GM12892 (cell line): ENCODE measurements at places on chromosomes 11 and 22.

GRCh38 chr11:93474123-93474522 is 69.1 kb downstream of the SMCO4 start:
- DNase-seq = no peak

DNA sequence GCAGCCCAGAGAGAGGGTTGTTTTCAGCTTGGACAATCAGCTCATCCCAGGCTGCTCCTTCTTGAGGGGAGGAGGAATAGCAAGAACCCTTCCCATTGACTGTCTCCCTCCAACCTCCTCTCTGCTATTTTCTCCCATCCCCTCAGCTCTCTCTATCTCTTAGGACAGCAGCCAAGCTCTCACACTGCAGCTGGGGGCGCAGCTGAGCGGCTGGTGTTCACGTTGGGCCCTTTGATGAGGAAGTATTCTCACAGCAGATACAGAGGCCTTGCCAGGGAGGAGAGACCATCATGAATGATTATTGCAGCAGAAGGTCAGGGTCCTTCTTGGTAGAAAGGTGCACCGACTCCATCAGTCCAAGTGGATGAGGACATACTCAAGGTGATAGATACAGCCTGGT is 26.5 kb upstream of the CADM1 start:
- DNase-seq = no peak

DNA sequence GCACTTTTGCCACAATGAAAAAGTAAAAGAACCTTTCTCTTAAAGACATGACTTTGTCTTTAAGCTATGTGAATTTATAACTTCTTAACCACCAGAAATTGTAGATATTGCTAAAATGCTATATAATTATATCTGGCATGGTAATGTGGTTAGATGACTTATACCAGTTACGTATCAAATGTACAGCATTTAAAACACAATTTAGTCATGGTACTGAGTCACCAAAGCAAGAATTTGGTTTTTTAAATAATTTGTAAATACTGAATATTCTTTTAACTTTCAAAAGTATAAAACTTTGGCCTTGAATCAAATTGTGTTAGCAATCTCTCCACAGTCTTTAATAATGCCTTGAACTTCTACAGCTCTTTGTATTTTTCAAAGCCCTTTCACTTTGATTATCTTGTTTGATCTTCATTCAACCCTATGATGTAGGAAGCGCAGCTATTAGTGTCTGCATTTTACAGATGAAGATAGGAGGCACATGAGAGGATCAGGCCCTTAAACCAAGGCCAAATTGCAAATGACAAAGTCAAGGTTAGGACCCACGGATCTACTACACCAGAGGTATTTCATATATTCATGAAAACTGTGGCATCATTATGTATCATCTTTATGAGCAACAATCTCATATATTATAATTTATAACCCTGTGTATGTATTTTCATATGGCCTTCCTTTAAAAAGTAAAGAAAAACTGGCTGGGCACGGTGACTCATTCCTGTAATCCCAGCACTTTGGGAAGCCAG is 4.4 kb upstream of the SYTL2 start:
- DNase-seq = no peak

GRCh38 chr11:65437436-65438227 is 15.0 kb downstream of the NEAT1 start:
- DNase-seq = no peak

GRCh38 chr11:2533587-2534133 is 88.9 kb downstream of the KCNQ1 start:
- DNase-seq = no peak

DNA sequence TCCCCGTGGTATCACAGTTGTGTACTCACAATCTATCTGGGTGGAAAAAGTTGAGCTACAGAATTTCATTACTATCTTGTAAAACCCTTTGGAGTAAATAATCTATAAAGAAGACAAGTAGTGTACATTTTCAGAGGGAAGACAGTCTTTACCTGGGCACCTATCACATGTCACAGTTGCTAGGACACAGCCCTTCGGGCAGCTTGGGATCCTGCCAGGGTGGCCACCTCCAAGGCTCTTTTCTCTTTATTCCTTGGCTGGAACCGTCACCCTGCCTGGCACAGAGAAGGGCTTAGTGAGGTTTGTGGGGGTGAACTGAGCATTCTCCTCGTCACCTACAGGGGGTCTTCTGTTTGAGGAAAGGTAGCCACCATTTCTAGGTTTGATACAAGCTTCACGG is 23.6 kb downstream of the LRRC74B start:
- no peak for DNase-seq
